A549 treated with DMSO at 1 μM for 4 hours (cell line): ENCODE measurements at places on chromosomes 5 and 9. TPM values are rescaled to one million over a fixed set of nuclear protein-coding genes. Genes with fewer than 3 reads are reported as not detected.

The GFI1B gene
- 0.06 to 0.15 TPM (median 0.06 TPM) in 3 of 5 replicates, not detected in the others for total RNA-seq

The QRFP gene
- total RNA-seq: not detected in 5 replicates

The ATOSB gene
- 6.9 to 10.1 TPM (median 8.8 TPM) in 5 replicates for total RNA-seq

The CCL19 gene
- total RNA-seq: not detected in 5 replicates

The IL9 gene
- total RNA-seq: not detected in 5 replicates

The SHOC1 gene
- 0.07 TPM in 1 of 5 replicates, not detected in the others for total RNA-seq

The NRARP gene
- 3.5 to 5.6 TPM (median 5.4 TPM) in 5 replicates for total RNA-seq

The SLC34A3 gene
- total RNA-seq: 0.07 to 0.14 TPM (median 0.11 TPM) in 4 of 5 replicates, not detected in the other

The SHC3 gene
- 0.38 to 0.71 TPM (median 0.50 TPM) in 5 replicates for total RNA-seq

The PCDHB11 gene
- total RNA-seq: 0.07 to 0.12 TPM (median 0.11 TPM) in 3 of 5 replicates, not detected in the others

The NIPAL4 gene
- 10.1 to 16.2 TPM (median 11.0 TPM) in 5 replicates for total RNA-seq

The PCDHA9 gene
- 0.01 TPM in 1 of 5 replicates, not detected in the others for total RNA-seq

The TOR2A gene
- total RNA-seq: 10.2 to 14.7 TPM (median 13.1 TPM) in 5 replicates

The PCDHGA2 gene
- 0.66 to 0.87 TPM (median 0.76 TPM) in 5 replicates for total RNA-seq

The IFNA21 gene
- not detected in 5 replicates for total RNA-seq

The ENTPD2 gene
- 0.67 to 0.95 TPM (median 0.82 TPM) in 5 replicates for total RNA-seq

The ATG12 gene
- total RNA-seq: 46.8 to 59.0 TPM (median 53.1 TPM) in 5 replicates

The SPINK13 gene
- total RNA-seq: not detected in 5 replicates

The LCN9 gene
- not detected in 5 replicates for total RNA-seq
